ENCODE measurements at places on chromosomes 2 and 18.

DNA sequence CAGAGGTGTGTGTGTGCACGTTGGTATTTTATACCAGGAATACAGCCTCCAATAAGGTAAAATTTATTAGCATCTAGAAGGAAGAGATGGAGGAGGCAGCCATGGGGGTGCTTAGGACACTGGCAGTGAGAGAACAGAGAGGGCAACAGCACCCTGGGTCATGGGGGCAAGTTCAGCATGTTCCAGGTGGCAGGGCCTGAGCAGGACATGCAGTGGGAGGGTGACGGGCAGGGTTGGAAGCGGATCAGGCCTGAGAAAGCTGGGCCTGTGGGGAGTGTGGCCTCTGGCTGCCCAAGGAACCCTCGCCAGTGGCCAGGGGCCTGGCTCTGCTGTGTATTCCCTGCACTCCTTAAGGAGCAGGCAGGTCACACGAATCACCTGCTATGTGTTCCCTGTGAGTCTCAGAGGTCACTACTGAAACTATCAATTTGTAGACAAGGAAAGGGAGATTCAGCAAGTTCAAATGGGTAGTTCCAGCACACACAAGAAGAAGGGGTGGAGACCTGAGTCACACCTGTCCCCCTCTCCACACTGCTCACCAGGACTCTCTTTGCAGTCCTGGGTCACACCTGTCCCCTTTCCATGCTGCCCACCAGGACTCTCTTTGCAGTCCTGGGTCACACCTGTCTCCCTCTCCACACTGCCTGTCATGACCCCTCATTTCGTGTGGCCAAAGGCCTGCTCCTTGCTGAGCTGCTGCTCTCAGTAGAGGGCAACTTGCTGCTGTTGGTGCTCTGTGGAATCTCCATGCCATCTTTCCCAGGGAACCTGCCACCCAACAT lies 463.9 kb upstream of the HS6ST1 start:
- no peak for DNase-seq

DNA sequence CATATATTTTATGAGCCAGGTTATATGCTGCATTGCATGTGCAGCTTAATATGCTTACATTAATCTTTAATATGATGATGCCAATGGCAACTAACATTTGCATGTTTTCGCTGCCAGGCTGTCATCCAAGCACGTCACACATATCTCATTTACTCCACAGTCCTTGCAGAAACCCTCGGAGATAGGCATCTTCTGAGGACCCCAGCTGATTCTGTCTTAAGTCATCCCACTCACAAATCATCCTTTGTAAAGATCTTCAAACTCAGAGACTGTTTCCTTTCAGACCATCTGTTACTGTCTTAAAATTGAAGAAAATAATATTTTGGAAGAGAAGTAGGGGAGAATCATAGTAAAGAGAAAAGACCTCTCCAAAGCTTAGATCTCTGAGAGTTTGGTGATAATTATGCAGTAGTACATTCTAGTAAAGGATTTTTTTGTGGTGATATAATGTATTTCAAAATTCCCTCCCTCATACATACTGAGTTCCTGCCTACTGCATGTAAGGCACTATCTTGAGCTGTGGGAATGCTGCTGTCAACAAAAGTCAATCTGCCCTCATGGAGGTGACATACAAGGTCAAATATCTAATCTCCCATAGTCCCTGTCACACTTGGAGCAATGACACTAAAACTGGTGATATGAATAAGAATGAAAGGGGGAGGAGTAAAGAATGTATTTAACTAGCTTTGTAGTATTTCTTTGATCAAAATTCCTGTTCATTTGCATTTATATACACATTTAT lies 11.0 kb downstream of the ITGA4 start:
- no peak for DNase-seq

- no peak for DNase-seq
Observed at GRCh38 chr18:33201509-33201926, 239.0 kb downstream of the CCDC178 start.

GRCh38 chr2:70514612-70515055 lies 39.0 kb downstream of the TGFA start:
- DNase-seq, result no peak

- no peak for DNase-seq
Observed at GRCh38 chr18:23178661-23179081, 43.4 kb downstream of the CABLES1 start.

GRCh38 chr2:23135481-23136100 lies 249.4 kb upstream of the KLHL29 start:
- DNase-seq, result no peak

- no peak for DNase-seq
Observed at GRCh38 chr2:134008837-134009236, 245.0 kb upstream of the MGAT5 start.
